ENCODE measurements at places on chromosomes 5 and 9.
A peak's percentile ranks its signal among the peaks of the same experiment; 100 is the strongest.

DNA sequence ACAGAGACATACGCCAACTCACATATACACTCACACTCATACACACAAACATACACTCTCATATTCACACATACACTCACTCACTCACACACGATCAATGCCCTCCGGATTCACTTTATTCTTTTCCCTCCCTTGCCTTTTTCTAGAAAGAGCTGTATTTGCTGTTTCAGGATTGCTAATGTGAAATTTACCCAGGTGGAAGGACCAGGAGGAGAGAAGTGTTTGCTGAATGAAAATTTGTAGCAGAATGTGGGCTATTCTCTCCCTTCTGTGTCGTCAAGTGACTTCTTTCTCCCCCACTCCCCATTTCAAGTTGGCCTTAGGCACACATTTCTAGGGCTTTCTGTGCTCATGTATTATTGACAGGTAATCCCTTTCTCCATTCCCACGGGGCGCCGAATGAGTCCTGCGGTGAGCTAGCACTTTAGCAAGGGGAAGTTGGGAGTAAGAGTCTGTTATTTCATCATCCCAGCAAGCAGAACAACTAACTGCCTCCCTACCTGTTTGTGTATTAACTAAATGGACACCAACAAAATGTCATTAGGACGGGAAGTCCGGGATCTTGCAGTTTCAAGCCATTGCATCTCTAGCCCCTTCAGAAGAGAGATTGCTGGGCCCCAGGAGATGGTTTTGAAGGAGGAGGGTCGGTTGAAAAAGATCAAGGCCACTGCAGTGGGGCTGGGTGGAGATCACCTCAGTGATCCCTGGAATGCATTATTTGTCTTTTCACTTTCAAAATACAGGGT is 97.1 kb upstream of the TAF11L2 start:
- DNase-seq = no peak

- DNase-seq = no peak
These were observed 68.6 kb upstream of the MAST4 start for GRCh38 chr5:66527478-66528035.

DNA sequence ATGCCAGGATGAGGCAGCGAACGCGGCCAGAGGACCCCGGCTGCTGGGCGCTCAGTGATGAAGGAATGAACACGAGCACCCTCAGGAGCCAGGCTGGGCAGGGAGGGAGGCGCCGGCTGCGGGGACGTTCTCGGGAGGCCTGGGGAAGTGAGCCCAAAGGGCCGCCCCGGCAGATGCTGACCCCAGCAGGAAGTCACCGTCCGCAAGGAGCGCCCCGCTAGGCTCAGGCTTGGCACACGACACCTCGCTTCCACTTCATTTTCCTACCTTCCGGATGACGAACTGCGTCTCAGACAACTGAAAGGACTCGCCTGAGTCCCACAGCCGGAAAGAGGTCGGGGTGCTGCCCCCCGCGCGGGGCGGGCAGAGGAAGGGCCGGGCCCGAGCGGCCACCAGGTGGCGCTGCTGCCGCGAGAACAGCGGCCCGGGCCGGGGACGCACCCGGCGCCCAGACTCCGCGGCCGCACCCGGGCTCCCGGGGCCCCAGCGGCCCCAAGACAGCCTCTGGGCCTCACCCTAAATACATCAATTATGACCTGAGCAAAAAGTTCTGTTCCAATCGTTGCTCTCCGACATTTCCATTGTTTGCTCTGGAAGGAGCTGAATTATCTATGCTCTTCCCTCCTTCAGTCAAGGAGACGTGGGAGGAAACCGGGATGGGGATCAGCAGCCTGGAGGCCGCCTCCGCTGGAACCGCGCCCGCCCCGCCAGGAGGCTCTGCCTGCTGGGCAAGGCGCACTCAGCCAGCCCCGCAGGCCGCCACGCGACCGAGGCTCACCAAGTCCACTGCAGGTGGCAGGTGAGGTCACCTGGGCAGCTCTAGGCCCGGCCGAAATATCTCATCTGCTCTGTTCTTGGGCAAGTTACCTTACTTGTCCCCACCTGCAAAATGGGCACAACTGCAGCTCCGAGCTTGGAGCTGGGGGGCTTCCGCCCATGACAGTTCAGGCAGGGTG is 107.0 kb downstream of the ZNF354C start:
- DNase-seq = peak; percentile 74

- no peak for DNase-seq
These were observed 41.5 kb downstream of the FBXO4 start for GRCh38 chr5:41966401-41967105.

- no peak for DNase-seq
These were observed 251.0 kb downstream of the DENND1A start for GRCh38 chr9:123678878-123679329.
